ENCODE measurements at places on chromosomes 3 and 15.

- DNase-seq: no peak
These were observed 39.0 kb downstream of the CFAP100 start for GRCh38 chr3:126433496-126434263.

DNA sequence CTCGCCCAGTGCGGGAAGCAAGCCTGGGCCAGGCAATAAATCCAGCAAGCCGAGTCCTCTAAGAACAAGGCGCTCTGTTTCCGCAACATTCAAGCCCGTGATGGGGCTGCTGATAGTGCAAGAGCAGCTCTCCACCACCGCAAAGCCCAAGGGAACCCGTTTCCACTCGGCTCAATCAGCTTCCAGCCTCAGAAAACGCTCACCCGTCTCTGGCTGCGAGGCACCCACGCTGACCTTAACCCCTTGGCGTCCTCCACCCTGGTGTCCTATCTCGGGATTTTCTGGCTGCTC is 17.8 kb downstream of the SPATA12 start:
- DNase-seq: no peak

DNA sequence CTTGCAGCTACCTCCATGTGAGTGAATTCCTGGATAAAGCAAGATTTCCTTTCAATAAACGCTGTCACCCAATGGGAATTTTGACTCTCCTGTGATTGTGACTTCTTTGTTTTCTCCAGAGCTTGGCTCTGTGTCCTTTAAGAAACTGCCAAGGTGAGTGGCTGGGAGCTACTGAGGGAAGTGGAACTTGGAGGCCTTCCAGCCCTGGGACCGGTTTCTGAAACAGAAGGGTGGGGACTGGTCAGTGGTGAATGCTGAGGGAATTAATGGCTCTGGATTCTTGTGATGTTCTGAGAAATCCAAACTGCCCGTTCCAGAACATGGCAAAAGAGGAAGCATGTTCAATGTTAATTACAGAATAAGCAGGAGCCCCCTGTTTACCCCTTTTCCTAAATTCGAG is 41.1 kb upstream of the MYZAP start:
- DNase-seq: no peak

DNA sequence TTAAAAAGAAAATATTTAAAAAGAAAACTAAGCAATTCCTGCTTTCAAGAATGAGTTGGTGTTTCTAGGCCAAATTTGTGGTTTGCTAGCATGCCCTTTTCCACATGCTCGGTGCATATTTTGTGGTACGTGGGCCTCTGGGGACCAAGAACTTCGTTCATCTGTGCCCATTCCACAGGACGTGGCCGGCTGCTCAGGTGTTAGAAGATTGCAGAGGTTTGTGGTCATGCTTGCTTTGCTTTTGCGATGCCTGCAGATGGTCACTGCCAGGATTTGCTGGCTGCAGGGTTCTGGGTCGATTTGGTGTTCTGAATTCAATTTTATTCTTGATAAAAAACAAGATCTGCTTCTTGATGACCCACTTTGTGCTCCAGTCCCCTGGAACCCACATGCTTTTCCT is 7.5 kb downstream of the PSTPIP1 start:
- no peak for DNase-seq

GRCh38 chr3:78729946-78730345 is 1037.9 kb downstream of the ROBO1 start:
- DNase-seq: no peak

- peak; percentile 16 for DNase-seq
These were observed 110.5 kb upstream of the GAP43 start for GRCh38 chr3:115512565-115513415.

All from activated CD4-positive, alpha-beta T cell treated with anti-CD3 and anti-CD28 coated beads, Interleukin-2, amount 50 U/mL, for 48 hours (primary cell).